ENCODE measurements at places on chromosomes 5 and 9.

DNA sequence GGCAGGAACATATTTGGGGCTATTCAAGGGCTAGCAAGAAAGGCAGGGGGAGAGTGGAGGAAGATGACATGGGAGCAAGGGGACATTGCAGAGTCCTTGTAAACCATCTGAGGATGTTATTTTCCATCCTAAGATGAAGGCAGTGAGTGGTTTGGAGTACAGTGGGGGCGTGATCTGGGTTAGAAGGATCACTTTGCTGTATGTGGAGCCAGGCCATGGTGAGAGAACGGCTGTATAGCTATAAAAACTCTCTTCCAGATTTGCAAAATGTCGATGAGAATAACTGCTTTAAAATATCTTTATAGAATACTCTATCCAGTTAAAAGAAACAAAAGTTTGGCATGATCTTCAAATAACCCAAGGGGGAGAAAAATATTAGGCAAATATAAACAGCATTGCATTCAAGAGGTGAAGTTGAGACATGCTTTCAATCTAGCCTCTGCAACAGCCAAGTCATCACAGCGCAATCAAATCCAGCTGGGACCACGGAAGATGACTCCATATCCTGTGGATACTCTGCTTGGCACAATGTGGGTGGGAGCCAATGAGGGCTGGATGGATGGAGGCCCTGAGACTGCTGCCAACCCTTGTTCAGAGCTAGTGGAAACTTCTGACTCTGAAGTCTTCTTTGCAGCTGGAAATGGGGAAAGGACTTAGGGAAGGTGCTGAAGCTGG is 111.5 kb upstream of the BASP1 start:
- DNase-seq, result peak; percentile 74

DNA sequence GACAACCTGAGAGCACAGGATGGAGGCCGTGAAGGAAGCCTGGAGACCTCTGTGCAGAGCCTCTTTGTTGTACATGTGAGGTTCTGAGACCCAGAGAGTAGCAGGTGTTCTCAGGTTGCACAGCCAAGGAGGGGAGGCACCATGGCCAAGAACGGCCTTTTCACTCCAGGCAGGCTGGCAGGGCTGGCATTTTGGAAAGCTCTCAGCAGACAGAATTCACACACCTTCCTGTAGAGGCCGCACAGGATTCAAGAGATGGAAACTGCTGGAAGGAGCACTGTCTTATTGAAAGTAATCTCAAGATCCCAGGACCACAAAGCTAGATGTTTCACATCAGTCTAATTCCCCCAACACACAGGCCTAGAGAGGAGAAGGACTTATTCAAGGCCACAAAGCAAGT is 52.8 kb upstream of the XPA start:
- no peak for DNase-seq

GRCh38 chr9:8364026-8364752 is 564.6 kb upstream of the DMAC1 start:
- DNase-seq, result no peak

GRCh38 chr5:17441351-17441750 is 56.7 kb upstream of the TAF11L2 start:
- peak; percentile 76 for DNase-seq
